ENCODE measurements at places on chromosomes 4 and X. TPM values are rescaled to one million over a fixed set of nuclear protein-coding genes. Genes with fewer than 3 reads are reported as not detected.

Gene CSAG3
- not detected for total RNA-seq

DNA sequence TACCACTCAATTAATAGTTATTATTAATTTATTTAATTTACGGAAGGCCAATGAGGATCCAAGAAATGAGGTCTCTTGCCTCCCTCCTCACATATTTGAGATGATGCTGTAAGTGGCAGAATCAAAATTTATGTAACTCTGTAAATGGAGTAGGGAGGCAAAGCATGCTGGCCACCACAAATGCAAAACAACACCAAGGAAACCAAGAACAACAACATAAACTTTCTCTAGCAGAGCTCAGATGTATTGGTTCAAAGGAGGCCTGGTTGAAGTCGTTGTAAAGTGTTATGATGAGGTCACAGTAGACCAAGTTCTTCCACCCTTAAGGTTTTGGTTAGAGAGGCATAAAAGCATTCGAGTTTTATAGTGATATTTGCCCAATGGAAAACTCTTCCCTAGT, 194.8 kb upstream of the FAT1 start:
- no peak for DNase-seq

- no peak for DNase-seq
Observed at GRCh38 chr4:1646690-1647089, 37.4 kb downstream of the FAM53A start.

DNA sequence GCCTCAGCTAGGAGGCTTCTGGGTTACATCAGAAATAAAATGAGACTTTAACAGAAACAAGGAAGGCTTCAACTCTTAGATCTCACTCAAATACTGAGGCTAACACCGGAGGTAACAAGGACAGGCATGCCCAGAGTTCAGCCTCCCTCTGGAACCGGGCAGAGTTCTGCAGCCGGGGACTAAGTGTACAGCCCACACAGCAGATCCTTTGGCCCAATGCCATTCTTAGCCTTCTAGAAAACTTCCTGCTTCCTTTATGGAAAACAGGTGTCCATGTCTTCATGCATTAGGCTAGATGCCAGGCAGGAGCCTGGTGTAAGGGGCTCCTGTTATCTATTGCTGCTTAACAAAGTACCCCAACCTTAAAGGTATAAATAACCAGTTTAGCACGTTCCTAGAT, 369.7 kb downstream of the BCOR start:
- DNase-seq: no peak

DNA sequence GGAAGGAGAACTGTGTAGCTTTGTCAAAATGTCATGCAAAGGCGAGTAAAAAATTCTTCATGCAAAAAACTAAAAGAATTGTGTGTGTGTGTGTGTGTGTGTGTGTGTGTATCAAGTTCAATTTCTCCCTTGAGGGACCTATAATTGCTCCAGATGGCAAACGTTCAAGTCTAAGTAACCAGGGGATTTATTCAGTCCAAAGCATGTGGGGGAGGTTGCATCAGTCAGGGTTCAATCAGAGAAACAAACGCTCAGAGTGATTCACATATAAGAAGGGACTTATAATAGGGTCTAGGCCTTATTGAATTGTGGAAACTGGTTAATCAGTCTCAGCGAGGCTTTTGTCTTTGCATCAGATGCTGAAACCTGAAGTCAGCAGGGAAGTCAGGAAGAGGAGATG, 5.0 kb downstream of the DCAF8L1 start:
- DNase-seq: no peak

DNA sequence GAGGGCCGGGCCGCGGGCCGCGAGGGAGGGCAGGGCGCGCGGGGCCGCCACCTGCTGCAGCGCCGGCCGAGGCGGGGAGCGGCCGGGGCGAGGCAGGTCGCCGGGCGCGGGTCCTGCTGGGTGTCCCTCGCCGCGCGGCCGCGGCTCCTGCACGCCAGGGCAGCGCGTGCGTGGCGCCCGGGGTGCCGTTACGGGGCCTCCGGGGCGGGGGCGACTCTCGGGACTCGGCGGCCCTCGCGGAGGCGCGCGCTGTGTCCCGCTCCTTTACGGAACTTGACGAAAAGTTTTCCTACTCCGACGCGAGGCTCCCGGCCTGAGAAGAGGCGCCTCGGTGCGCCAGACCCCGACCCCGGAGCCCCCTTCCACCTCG, 329 bp downstream of the TBC1D14 start:
- no peak for DNase-seq

- DNase-seq: no peak
Observed at GRCh38 chrX:149346306-149346705, 158.8 kb downstream of the IDS start.

- no peak for DNase-seq
Observed at GRCh38 chr4:104693601-104694201, 199.0 kb upstream of the CXXC4 start.

GRCh38 chr4:124943145-124943889, 230.8 kb upstream of the ANKRD50 start:
- DNase-seq: no peak
